CD8-positive, alpha-beta T cell (primary cell): ENCODE measurements at places on chromosomes 7 and 10.

GRCh38 chr10:12849319-12850181 is 152.0 kb downstream of the CCDC3 start:
- no peak for DNase-seq

DNA sequence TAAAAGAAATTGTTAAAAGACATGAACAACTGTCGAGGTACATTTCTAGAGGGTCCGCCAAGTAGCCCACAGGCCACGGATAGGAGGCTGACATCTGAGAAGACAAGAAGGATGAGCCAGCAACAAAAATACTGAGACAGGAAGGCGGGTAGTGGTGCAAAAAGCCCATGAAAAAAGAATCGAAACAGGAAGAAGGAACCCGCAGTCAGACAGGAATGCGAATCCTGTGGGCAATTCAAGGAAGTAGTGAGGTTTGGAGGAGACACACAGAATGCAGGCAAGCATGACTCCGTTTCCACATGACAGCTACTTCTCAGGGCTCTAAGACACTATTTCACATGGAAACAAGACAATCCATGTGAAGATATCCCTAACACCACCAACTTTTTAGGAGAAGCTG is 125.2 kb downstream of the DOCK4 start:
- DNase-seq, result no peak

GRCh38 chr7:111827863-111828504 is 265.7 kb upstream of the IMMP2L start:
- DNase-seq, result no peak

DNA sequence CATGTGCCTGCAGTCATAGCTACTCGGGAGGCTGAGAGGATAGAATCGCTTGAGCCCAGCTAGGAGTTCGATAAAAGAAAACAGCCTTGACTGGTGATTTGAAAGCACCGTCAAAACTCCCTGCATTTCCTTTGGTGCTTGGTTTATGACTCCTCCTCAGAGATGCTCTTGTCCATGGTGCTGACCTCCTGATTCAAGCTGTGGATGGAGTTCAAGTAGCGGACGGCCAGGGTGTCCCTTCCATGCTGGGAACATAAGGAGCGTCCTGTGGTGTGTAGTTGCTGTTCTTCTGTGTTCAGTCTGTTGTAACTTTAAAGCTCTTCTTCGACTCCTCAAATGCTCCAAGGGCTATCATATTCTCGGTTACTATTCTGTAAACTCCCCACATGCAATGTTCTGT is 382.5 kb upstream of the KIAA1217 start:
- DNase-seq, result no peak

GRCh38 chr10:10418387-10418786 is 599.3 kb upstream of the CELF2 start:
- DNase-seq, result no peak

DNA sequence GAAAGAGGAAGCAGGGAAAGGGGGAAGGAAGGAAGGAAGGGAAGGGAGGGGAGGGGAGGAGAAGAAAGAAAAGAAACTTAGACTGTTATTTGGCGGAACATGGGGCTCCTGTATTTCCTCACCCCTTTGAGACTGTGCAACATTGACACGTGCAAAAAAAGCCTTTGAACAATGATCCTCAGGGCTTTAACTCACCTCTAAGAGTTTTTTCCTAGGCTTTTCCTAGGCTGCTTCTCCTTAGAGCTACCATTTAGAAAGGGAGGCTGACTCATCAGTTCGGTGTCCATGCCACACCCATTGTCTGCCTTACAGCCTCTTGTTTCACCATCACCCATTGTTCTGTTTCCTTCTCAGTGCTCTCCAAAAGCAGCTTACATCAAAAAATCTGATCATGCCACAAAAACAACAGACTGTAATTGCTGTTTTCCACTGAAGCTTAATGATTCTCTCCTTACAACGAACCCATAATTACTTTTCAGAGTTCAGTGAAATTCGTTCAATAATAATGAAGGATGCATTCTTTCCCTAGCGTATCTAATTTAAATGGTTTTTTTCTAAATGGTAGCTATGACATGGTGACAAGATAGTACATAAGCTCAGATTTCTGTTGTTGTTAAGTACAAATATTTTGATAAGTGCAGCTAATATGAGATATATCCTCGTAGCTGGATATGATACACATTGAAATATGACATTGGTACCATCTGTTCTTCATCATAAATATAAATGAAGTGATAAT is 90.8 kb downstream of the PRLHR start:
- no peak for DNase-seq

GRCh38 chr10:92180399-92180798 is 110.5 kb downstream of the CPEB3 start:
- no peak for DNase-seq

DNA sequence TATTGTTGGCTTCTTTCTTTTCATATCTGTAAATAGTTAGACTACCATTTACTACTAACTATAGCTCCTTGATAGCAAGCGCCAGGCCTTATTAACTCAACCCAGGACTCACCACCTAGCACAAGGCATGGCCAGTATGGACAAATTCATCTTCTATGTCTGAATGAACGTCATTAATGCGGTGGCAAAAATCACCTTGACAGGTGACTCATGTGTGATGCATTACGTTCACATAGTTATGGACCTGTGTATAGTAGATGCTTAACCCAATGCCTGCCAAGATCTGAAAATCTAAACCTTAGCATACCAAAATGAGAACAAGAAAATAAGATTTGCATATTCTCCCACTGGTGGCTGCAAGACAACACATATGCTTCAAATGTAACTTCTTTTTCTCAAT is 300.8 kb downstream of the PARD3 start:
- DNase-seq, result no peak

DNA sequence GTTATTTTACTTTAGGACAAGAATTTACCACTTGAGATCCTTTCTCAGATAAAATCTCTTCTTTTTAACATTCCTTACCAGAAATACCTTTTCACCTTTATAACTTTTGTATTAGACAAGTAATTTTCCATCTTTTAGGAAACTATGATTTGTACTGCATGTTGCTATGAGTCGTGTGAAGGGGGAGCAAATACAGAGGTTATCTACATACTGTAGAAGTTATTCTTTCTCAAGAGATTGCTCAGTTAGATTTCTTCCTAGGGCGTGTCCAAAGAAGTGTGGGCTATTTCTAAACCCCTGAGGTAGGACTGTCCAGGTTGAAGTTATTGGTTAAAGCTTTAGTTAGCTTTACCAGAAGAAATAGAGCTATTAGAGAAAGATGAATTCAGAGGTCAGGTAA is 30.2 kb upstream of the ARHGAP12 start:
- DNase-seq, result no peak

- DNase-seq, result no peak
Observed at GRCh38 chr7:15560968-15561367, 847 bp downstream of the AGMO start.

DNA sequence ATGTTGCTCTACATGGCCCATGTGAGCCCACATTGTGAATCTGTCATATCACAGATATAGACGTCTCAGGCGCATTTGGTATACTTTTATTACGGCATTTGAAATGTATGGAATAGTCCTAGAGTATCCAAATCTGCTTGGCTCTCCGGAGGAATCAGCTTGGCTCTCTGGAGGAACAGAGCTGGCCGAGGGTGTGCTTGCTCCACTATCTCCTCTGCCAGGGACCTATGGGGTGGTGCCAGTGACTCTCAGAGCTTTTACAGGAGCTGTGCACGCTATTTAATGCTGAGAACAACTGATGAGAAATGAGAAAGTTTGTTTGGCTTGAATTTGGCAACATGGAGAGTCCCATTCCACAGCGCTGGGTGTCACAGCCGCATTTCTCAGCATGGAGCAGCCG is 144.0 kb downstream of the ZMYND11 start:
- DNase-seq, result no peak

GRCh38 chr10:12241810-12242529 is 46.0 kb downstream of the CDC123 start:
- DNase-seq, result no peak
